Naive thymus-derived CD8-positive, alpha-beta T cell (primary cell): ENCODE measurements at places on chromosomes 13 and 19.

DNA sequence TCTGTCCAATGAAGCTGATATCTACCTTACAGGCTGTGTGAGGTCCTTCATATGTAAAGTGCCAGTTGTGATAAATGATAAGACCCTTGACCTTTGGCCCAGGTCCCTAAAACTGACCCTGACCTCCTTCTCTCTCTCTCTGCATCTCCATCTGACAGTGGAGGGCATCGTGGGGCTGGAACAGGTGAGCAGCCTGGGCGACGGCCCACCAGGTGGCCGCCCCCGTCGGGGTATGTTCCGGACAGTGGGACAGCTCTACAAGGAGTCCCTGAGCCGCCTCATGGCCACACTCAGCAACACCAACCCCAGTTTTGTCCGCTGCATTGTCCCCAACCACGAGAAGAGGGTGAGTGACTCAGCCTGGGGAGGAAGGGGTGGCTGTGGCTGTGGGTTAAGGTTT is 53.7 kb downstream of the MYH14 start:
- H3K27me3 ChIP-seq: peaks cover 33% of the 10 kb centered on the region
- H3K36me3 ChIP-seq: peaks cover 17% of the 10 kb centered on the region
- H3K4me1 ChIP-seq: no peaks in the 10 kb centered on the region
- no peak overlapping the region for H3K4me3 ChIP-seq
- no peak for DNase-seq
- no peak overlapping the region for H3K27ac ChIP-seq

- H3K27ac ChIP-seq: no peak overlapping the region
Observed at GRCh38 chr19:48378194-48378570, 13.2 kb downstream of the KDELR1 start.

DNA sequence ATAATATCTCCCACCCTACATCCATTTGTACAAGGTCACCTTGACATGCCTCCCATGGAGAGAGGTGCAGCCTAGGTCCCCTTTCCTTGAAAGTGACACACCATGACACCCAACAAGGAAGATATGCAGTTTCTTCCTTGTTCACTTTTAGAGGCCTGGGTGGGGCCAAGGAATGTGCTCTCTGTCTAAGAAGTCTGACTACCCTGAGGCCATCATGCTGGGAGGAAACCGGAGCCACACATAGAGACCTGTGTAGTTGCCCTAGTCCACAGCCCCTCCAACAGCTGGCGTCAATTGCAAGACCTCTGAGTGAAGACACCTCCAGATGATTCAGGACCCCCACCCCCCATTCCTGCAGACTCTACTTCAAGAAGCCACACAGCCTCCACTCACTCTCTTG is 11.0 kb downstream of the SYDE1 start:
- no peaks in the 10 kb centered on the region for H3K36me3 ChIP-seq
- no peak for DNase-seq
- H3K4me3 ChIP-seq: no peak overlapping the region
- H3K4me1 ChIP-seq: peaks cover 7% of the 10 kb centered on the region

GRCh38 chr19:4597975-4598671 is 38.6 kb upstream of the SEMA6B start:
- H3K27me3 ChIP-seq: peaks cover 22% of the 10 kb centered on the region
- H3K4me1 ChIP-seq: peaks cover 18% of the 10 kb centered on the region
- H3K36me3 ChIP-seq: no peaks in the 10 kb centered on the region
- peak; percentile 49 for DNase-seq
- H3K4me3 ChIP-seq: peak overlapping the region; percentile 70
- no peak overlapping the region for H3K27ac ChIP-seq

GRCh38 chr13:110221406-110222117 is 85.4 kb downstream of the COL4A1 start:
- H3K27me3 ChIP-seq: peaks cover 7% of the 10 kb centered on the region
- H3K4me3 ChIP-seq: no peak overlapping the region
- no peak overlapping the region for H3K27ac ChIP-seq
- H3K4me1 ChIP-seq: no peaks in the 10 kb centered on the region

GRCh38 chr19:31538879-31539278 is 189.6 kb upstream of the TSHZ3 start:
- H3K27ac ChIP-seq: no peak overlapping the region
- H3K4me3 ChIP-seq: no peak overlapping the region
- H3K27me3 ChIP-seq: peaks cover 26% of the 10 kb centered on the region
- no peaks in the 10 kb centered on the region for H3K4me1 ChIP-seq

GRCh38 chr13:30690282-30691188 is 44.8 kb upstream of the ALOX5AP start:
- no peaks in the 10 kb centered on the region for H3K36me3 ChIP-seq
- peak overlapping the region; percentile 53 for H3K27ac ChIP-seq
- peaks cover 11% of the 10 kb centered on the region for H3K27me3 ChIP-seq
- peak overlapping the region; percentile 58 for H3K4me3 ChIP-seq

GRCh38 chr13:29161676-29162075 is 341.5 kb downstream of the MTUS2 start:
- no peak for DNase-seq
- H3K4me1 ChIP-seq: no peaks in the 10 kb centered on the region
- no peak overlapping the region for H3K4me3 ChIP-seq
- no peak overlapping the region for H3K27ac ChIP-seq

- no peak overlapping the region for H3K27ac ChIP-seq
- H3K27me3 ChIP-seq: peaks cover 28% of the 10 kb centered on the region
- no peaks in the 10 kb centered on the region for H3K4me1 ChIP-seq
- no peaks in the 10 kb centered on the region for H3K36me3 ChIP-seq
- DNase-seq: no peak
- no peak overlapping the region for H3K4me3 ChIP-seq
Observed at GRCh38 chr19:834216-834615, 6.6 kb downstream of the AZU1 start.

DNA sequence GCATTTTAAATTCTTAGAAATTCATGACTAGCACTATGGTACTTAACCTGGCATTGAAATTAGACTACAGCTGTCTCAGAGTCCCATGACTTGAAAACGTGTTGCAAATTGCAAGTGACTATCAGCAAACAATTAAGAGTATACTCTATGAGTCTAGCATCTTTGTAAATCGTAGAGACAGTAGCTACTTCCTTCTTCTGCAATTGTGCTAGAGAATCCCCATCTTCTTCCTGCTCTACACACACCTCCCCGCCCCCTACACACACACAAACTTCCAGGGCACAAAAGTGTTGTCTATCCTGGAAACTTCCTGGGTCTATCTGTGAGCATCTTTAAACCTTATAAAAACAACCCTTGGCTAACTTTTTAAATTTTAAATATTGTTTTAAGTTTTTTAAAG is 35.2 kb upstream of the MIR17HG start:
- H3K4me1 ChIP-seq: no peaks in the 10 kb centered on the region
- no peaks in the 10 kb centered on the region for H3K36me3 ChIP-seq
- DNase-seq: no peak
- no peak overlapping the region for H3K4me3 ChIP-seq

DNA sequence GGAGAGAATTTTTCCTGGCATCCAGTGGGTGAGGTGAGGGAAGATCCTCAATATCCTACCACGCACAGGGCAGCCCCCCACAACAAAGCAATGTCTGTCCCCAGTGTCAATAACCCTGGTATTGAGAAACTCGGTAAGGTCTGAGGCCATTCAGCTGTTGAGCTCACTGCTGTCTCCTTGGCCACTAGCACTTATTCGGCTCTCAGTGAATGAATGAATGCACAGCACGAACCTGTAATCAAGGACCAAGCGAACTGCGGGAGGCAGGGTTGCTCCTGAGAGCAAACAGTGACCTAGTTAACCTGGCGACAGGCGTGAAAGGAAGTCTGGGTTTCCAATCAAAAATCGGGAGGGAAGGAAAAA is 640 bp downstream of the ZSCAN5A start:
- H3K27me3 ChIP-seq: no peaks in the 10 kb centered on the region
- DNase-seq: no peak
- peak overlapping the region; percentile 97 for H3K4me3 ChIP-seq
- peak overlapping the region; percentile 99 for H3K27ac ChIP-seq
- H3K36me3 ChIP-seq: peaks cover 13% of the 10 kb centered on the region

GRCh38 chr13:99312493-99312883 is 5.3 kb upstream of the GPR183 start:
- peak overlapping the region; percentile 61 for H3K27ac ChIP-seq
- no peaks in the 10 kb centered on the region for H3K27me3 ChIP-seq
- H3K4me1 ChIP-seq: peaks cover 42% of the 10 kb centered on the region

DNA sequence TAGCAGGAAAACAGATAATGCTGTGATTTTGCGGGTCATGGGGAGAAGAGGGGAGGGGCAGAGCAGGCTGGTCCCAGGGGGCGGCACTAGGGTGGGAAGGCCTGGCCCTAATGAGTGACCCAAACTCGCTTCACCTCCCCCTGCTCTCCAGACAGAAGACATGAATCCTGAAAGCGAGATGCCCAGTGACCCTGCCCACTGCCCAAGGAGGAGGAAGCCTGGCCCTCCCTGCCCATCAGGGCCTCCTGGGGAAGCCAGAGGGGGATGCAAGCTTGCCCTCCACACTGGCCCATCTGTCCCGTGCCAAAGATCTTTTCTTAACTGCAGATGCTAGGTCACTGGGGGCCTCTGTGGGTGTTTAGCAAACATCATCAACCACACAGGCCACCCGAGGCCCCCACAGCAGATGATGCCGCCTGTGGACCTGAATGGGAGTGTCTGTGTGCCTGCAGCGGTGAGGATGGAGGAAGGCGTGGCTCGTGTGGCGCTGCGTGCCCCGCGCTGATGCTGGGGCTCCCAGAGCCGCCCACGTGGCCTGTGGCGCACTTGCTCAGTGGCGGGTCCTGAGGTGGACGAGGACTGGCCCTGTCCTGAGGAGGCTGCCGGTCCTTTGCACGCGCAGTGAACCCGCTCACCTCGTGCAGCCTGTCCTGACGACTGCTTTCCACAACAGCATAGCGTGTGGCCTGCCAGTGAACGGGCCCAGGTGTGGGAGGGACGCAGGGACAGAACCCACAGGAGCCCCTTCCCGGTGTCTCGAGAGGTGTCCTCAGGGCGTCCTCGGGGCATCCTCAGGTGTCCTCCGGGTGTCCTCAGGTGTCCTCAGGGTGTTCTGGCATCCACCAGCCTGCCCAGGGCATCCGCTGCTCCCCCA is 80.5 kb upstream of the MCF2L start:
- no peak overlapping the region for H3K4me3 ChIP-seq
- no peak for DNase-seq
- H3K27me3 ChIP-seq: no peaks in the 10 kb centered on the region
- no peaks in the 10 kb centered on the region for H3K36me3 ChIP-seq
- H3K27ac ChIP-seq: no peak overlapping the region
- peaks cover 8% of the 10 kb centered on the region for H3K4me1 ChIP-seq

DNA sequence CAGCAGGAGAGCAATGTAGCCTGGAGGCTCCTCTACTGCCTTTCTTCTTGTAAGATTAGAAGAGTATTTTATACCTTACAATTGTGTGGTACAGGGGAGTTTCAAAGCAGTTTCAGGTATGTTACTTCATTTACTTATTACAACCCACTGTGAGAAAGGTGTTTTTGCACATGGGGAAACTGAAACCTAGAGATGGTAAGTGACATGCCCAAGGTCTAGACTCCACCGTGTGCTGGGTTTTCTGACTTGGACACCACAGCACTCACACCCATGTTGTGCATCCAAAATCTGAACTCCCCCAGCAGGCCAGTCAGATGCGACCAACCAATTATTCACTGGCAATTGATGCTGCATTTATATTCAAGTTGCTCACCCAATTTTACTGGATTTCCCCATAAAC is 22.8 kb downstream of the ERICH6B start:
- DNase-seq: no peak
- H3K4me1 ChIP-seq: no peaks in the 10 kb centered on the region
- H3K4me3 ChIP-seq: no peak overlapping the region
- H3K36me3 ChIP-seq: no peaks in the 10 kb centered on the region
- H3K27ac ChIP-seq: no peak overlapping the region

GRCh38 chr13:102870677-102871415 is 25.0 kb downstream of the ERCC5 start:
- no peaks in the 10 kb centered on the region for H3K27me3 ChIP-seq
- no peak overlapping the region for H3K4me3 ChIP-seq
- DNase-seq: peak; percentile 42

DNA sequence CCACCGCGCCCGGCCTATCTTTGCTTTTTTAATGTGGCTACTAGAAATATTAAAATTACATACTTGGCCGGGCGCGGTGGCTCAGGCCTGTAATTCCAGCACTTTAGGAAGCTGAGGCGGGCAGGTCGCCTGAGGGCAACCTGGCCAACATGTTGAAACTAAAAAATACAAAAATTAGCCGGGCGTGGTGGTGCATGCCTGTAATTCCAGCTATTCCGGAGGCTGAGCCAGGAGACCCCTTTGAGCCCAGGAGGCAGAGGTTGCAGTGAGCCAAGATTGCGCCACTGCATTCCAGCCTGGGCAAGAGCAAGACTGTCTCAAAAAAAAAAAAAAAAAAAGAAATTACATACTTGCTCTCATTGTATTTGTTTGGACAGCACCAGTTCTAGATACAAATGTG is 34.8 kb upstream of the DPRX start:
- no peaks in the 10 kb centered on the region for H3K27me3 ChIP-seq
- H3K4me1 ChIP-seq: no peaks in the 10 kb centered on the region
- H3K27ac ChIP-seq: no peak overlapping the region
- H3K36me3 ChIP-seq: peaks cover 7% of the 10 kb centered on the region

GRCh38 chr13:20828539-20829364 is 55.0 kb upstream of the EEF1AKMT1 start:
- no peaks in the 10 kb centered on the region for H3K27me3 ChIP-seq
- H3K4me1 ChIP-seq: peaks cover 14% of the 10 kb centered on the region
- H3K4me3 ChIP-seq: peak overlapping the region; percentile 56

DNA sequence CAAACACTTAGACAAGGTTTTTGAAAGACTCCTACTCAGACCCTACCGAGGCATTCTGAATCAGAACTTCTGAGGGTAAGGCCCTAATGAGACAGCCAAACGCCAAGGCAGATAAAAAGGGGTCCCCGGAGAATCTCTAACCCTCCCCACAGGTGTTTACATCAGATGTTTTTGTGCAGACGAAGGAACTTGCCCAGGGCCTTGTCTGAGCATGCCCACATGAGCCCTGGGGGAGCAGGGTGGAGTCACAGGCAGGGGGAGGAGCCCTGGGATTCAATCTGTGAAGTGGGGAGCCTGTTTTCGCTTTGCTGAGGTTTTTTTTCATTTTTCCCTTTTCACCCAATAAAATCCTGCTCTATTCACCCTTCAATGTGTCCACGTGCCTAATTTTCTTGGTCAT is 61.6 kb upstream of the MED4 start:
- peak overlapping the region; percentile 70 for H3K4me3 ChIP-seq
- H3K27ac ChIP-seq: peak overlapping the region; percentile 93
- no peaks in the 10 kb centered on the region for H3K36me3 ChIP-seq
- DNase-seq: peak; percentile 77
- peaks cover 86% of the 10 kb centered on the region for H3K4me1 ChIP-seq
- no peaks in the 10 kb centered on the region for H3K27me3 ChIP-seq

DNA sequence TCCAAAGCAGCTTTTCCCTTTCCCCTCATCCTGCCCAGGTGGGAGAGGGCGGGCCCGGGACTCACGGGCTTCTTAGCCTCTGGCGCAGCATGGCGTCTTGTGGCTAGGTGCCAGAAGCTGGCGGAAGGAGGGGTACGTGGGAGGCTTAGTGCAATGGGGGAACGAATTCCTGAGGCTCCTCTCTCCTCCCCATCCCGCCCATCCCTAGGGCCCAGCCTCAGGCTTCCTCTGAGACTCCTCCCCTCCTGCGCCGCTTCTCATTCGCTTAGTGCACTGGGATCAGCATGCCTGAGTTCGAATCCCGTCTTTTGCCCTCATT is 297.8 kb downstream of the ZNF536 start:
- no peaks in the 10 kb centered on the region for H3K36me3 ChIP-seq
- H3K4me3 ChIP-seq: no peak overlapping the region
- no peak overlapping the region for H3K27ac ChIP-seq
- H3K27me3 ChIP-seq: peaks cover 44% of the 10 kb centered on the region
- no peaks in the 10 kb centered on the region for H3K4me1 ChIP-seq

- DNase-seq: no peak
- peak overlapping the region; percentile 43 for H3K27ac ChIP-seq
- H3K27me3 ChIP-seq: no peaks in the 10 kb centered on the region
- H3K4me1 ChIP-seq: peaks cover 42% of the 10 kb centered on the region
- H3K4me3 ChIP-seq: peak overlapping the region; percentile 82
- H3K36me3 ChIP-seq: no peaks in the 10 kb centered on the region
Observed at GRCh38 chr19:32581705-32582179, 752 bp downstream of the PDCD5 start.
